Tibial nerve (tissue), 4 donors: ENCODE measurements at places on chromosomes 5 and 9. TPM values are rescaled to one million over a fixed set of nuclear protein-coding genes. Genes with fewer than 3 reads are reported as not detected.

The IDNK gene
- 3.1 TPM for total RNA-seq

DNA sequence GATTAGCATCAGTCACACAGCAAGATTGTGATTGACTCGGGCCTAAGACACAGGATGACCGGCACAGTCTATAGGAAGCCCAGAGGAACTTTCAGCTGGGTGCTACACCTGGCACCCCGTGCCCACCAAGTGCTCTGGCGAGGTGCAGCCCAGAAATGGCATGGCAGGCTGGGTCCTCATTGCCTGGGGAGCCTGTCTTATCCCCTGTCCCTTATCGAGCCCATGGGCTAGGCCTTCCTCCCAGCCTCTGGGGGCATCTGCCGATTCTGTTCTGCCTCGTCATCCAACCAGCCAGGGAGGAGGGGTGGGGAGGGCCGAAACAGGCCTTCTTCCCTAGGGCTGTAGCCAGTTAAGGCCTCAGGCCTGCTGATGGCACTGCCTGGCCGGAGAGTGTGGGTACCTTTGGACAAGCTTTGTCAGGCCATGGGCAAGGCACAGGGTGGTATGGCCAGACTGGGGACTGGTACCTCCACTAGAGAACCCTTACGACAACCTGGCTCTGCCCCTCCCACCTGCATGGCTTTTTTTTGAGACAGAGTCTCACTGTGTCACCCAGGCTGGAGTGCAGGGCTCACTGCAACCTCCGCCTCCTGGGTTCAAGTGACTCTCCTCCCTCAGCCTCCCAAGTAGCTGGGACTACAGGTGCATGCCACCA is 1.6 kb downstream of the GRK6 start:
- H3K4me1 ChIP-seq = peaks cover 57% of the 10 kb centered on the region
- H3K27me3 ChIP-seq = no peaks in the 10 kb centered on the region
- H3K27ac ChIP-seq = no peak overlapping the region
- no peak for DNase-seq
- peaks cover 10% of the 10 kb centered on the region for H3K36me3 ChIP-seq
- H3K4me3 ChIP-seq = no peak overlapping the region

DNA sequence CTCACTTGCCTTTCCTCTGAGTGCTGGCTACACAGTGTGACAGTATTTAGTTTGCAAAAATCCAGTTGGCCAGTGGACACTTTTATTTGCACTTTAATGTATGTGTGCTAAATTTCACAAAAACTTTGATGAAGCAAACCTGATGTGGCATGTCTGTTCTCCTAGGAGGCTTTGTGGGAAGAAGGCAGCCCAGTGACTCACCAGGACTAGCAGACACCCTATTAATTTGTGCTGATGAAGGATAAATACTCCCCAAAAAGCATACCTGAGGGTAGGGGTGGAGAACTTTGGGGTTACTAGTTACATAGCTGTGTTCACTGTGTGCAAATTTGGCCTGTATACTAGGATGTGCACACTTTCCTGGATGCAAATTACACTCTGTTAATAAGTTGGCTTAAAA is 39.3 kb upstream of the IPPK start:
- no peaks in the 10 kb centered on the region for H3K4me1 ChIP-seq
- H3K27ac ChIP-seq = no peak overlapping the region
- no peak overlapping the region for H3K4me3 ChIP-seq
- H3K36me3 ChIP-seq = no peaks in the 10 kb centered on the region

DNA sequence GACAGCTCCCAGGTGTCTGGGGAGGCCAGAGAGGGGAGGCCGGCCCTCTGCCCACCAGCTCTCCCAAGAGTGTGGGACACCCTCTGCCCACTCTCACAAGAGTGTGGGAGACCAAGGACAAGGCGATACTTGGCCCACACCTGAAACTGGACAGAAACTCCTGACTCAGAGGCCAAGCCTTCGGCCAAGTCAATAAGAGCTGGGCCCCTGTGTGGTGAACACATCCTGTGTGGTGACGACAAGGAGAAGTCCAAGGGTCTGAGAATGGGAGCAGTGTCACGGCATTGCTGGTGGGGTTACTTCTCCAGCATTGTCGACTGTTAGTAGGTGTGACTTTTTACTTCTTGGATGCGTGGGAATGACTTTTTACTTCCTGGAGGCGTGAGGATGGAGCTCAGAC is 14.6 kb upstream of the F2RL1 start:
- H3K27me3 ChIP-seq = no peaks in the 10 kb centered on the region
- H3K27ac ChIP-seq = no peak overlapping the region
- H3K4me3 ChIP-seq = no peak overlapping the region
- peaks cover 5% of the 10 kb centered on the region for H3K4me1 ChIP-seq

DNA sequence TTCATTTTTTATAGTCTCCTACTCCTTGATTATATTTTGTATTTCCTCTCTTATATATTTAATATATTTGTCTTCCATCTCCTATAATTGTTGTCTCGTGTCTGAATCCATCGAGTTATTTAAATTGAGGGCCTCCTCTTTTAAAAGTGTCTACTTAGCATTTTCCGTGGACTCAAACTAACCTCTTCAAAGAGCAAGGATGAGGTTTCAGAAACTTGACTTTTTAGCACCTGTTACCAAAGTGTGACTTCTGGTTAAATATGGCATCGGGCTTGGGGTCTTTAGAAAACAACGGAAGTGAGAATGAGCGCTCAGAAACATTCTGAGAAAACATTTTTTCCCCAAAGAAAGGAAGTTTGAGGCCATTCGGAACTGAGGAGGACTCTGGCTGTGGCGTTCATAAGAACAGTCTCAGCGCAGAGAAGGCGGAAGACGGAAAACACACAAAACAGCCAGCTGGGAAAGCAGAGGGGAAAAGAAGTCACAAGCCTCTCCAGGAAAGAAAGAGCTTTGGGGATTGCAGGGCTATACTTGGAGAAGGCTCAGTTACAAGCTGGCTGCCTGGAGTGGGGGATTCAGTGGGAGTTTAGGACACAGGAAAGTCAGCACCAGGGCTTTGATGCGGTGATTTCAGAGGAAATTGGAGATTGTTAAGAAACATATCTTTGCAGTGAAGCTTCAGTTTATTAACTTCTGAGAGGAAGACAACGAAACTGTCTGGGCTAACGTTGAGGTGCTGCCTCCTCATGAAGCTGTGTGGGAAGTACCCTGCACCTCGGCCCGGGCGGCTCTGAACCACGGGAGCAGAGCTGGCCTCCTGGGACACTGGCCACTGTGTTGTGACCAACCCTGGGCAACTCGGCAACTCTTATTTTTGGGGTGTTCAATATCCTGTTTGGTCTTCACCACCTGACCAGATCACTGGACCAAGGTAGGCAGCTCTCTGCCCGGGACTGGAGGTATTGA is 25.1 kb upstream of the IRX2 start:
- no peaks in the 10 kb centered on the region for H3K4me1 ChIP-seq
- no peak overlapping the region for H3K4me3 ChIP-seq
- DNase-seq = no peak
- H3K27me3 ChIP-seq = no peaks in the 10 kb centered on the region
- H3K36me3 ChIP-seq = no peaks in the 10 kb centered on the region
- no peak overlapping the region for H3K27ac ChIP-seq

DNA sequence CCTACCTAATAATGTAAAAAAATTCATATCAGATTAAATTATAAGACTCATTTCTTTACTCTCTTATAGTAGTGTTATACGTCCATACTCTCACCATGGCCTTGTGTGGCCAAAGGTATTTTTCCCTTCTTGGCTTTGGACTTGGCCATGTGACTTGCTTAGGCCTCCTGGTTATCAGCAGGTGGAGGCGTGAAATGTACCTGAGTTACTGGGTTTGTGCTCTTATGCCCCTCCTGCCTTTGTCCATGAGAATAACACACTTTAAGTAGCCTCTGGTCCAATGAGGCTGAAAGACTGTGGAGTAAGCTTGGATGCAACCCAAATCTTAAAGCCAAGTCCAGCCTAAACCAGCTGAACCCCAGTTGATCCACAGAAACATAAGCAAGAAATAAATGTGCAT is 68.7 kb downstream of the RETREG1 start:
- H3K27me3 ChIP-seq = no peaks in the 10 kb centered on the region
- DNase-seq = no peak
- H3K27ac ChIP-seq = no peak overlapping the region
- no peaks in the 10 kb centered on the region for H3K4me1 ChIP-seq
- no peak overlapping the region for H3K4me3 ChIP-seq
- no peaks in the 10 kb centered on the region for H3K36me3 ChIP-seq
